Naive B cell (primary cell): ENCODE measurements at places on chromosomes 7 and 10.

- no peaks in the 10 kb centered on the region for H3K36me3 ChIP-seq
- H3K4me3 ChIP-seq: no peak overlapping the region
- peaks cover 8% of the 10 kb centered on the region for H3K27me3 ChIP-seq
Measured at GRCh38 chr7:46424934-46425333, 503.9 kb upstream of the IGFBP3 start.

DNA sequence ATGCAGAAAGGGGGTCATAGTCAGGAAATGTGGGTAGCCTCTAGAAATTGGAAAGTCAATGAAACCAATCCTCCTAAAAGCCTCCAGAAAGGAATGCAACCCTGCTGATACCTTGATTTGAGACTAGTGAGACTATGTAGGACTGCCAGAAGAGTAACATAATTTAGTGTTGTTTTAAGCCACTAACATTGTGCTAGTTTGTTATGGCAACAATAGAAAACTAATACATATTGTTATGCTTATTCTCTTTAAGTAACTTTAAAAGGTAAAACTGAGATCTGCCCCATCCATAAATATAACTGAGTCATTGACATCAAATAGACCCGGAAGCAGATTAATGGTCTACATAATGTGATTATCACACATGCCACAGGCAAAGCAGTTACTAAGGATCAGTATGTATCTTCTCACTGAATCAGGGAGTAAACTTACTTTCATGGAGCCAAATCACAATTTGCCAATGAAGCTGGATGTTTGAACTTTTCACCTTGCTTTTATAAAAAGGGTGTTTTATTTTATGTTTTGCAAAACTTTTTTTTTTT, 146.4 kb upstream of the TMEM106B start:
- no peaks in the 10 kb centered on the region for H3K27me3 ChIP-seq
- no peaks in the 10 kb centered on the region for H3K36me3 ChIP-seq
- no peaks in the 10 kb centered on the region for H3K4me1 ChIP-seq
- no peak for DNase-seq
- no peak overlapping the region for H3K27ac ChIP-seq

GRCh38 chr10:98457721-98458120, 11.0 kb upstream of the HPS1 start:
- no peaks in the 10 kb centered on the region for H3K36me3 ChIP-seq
- no peaks in the 10 kb centered on the region for H3K4me1 ChIP-seq
- no peak for DNase-seq
- H3K4me3 ChIP-seq: no peak overlapping the region
- H3K27me3 ChIP-seq: peaks cover 34% of the 10 kb centered on the region

- H3K4me3 ChIP-seq: no peak overlapping the region
- H3K27ac ChIP-seq: no peak overlapping the region
- no peaks in the 10 kb centered on the region for H3K27me3 ChIP-seq
- H3K4me1 ChIP-seq: peaks cover 5% of the 10 kb centered on the region
Measured at GRCh38 chr7:98899816-98900215, 21.5 kb downstream of the TRRAP start.

DNA sequence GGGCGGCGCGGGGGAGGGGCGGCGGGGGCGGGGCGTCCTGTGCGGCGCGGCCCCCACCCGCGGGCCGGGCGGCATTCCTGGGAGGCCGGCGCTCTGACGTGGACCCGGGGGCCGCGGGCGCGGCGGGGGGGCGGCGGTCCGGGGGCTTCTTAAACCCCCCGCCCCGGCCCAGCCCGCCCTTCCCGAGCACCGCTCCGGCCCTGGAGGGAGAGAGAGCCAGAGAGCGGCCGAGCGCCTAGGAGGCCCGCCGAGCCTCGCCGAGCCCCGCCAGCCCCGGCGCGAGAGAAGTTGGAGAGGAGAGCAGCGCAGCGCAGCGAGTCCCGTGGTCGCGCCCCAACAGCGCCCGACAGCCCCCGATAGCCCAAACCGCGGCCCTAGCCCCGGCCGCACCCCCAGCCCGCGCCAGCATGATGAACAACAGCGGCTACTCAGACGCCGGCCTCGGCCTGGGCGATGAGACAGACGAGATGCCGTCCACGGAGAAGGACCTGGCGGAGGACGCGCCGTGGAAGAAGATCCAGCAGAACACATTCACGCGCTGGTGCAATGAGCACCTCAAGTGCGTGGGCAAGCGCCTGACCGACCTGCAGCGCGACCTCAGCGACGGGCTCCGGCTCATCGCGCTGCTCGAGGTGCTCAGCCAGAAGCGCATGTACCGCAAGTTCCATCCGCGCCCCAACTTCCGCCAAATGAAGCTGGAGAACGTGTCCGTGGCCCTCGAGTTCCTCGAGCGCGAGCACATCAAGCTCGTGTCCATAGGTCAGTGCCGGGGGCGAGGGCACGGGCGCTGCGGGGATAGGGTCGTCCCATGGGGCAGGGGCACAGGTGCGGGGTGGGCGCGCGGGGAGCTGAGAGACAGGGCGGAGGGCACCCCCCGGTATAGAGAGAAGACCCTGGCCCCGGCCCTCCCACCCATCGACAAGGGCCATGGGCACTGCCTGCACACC, at the start of gene FLNC:
Gene FLNC (plus strand): TSS at position 176 of the 947 bp plus-strand sequence. CDS start 232 bp downstream, at position 408.
- peaks cover 27% of the 10 kb centered on the region for H3K4me1 ChIP-seq
- peak within 1 kb of the TSS; percentile 81 for H3K4me3 ChIP-seq
- H3K27ac ChIP-seq: peak within 1 kb of the TSS; percentile 69
- H3K36me3 ChIP-seq: no peaks in the 10 kb centered on the region

- DNase-seq: no peak
- H3K4me1 ChIP-seq: no peaks in the 10 kb centered on the region
- no peaks in the 10 kb centered on the region for H3K36me3 ChIP-seq
- no peaks in the 10 kb centered on the region for H3K27me3 ChIP-seq
Measured at GRCh38 chr7:80302078-80302477, 167.4 kb downstream of the GNAI1 start.

GRCh38 chr10:78919181-78919966, 149.4 kb upstream of the ZMIZ1 start:
- DNase-seq: no peak
- peaks cover 12% of the 10 kb centered on the region for H3K27me3 ChIP-seq
- no peaks in the 10 kb centered on the region for H3K4me1 ChIP-seq
- no peaks in the 10 kb centered on the region for H3K36me3 ChIP-seq
- no peak overlapping the region for H3K4me3 ChIP-seq
- H3K27ac ChIP-seq: no peak overlapping the region

GRCh38 chr10:24463611-24464426, 254.9 kb downstream of the KIAA1217 start:
- H3K4me3 ChIP-seq: no peak overlapping the region
- H3K4me1 ChIP-seq: no peaks in the 10 kb centered on the region
- no peaks in the 10 kb centered on the region for H3K27me3 ChIP-seq
- DNase-seq: no peak

DNA sequence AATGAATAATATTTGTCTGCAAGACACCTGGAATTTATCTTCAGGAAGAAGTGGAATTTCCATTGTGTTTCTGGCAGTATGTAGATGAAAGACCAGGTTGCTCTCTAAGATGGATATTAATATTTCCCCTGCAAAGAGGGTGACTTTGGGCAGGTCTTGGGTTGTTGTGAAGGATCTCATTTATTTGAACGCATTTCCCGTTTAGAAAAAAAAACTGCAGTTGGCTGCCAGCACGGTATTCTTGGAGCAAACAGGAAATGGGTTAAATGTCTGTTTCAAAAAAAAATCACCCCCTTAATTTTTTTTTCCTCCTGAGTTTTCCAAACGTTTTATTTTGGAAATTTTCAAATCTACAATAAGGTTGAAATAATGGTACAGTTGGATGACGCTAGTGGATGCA, 11.5 kb downstream of the EIF4H start:
- no peaks in the 10 kb centered on the region for H3K27me3 ChIP-seq
- H3K36me3 ChIP-seq: peaks cover 14% of the 10 kb centered on the region
- DNase-seq: no peak
- no peak overlapping the region for H3K27ac ChIP-seq
- H3K4me3 ChIP-seq: peak overlapping the region; percentile 59

DNA sequence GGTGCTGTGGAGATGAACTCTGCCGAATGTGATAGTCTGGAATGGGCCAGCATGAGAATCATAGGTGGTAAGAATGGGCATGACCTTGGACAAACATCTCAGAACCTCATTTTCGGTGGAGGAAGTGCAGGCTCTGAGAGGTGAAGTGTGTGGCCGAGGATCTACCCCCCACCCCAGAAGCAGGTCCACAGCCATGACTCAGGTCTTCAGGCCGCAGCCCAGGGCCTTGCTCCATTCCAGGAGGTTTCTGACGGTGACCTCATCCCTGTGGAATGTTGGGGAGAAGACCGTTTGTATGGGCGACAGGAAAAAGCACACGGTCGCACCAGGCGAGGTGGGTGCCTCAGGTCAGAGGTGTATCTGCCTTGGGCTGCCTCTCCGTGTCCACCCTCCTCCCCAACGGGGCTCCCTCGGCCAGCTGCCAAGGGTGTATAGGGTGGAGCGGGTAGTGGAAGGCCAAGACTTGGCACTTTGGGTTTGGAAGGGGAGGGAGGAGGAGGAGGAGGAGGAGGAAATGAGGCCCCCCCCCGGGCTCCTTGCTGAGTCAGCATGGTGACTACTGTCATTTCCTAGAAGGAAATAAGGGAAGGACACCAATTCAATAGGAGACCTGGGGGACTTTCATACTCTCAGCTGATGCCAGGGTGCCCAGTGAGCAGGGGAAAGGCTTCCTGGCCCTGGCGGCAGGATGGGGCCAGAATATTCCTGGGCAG, 168.0 kb upstream of the RHEB start:
- H3K4me3 ChIP-seq: no peak overlapping the region
- no peak for DNase-seq
- peaks cover 6% of the 10 kb centered on the region for H3K36me3 ChIP-seq
- H3K27ac ChIP-seq: no peak overlapping the region
- H3K4me1 ChIP-seq: no peaks in the 10 kb centered on the region

- no peak overlapping the region for H3K27ac ChIP-seq
- H3K4me1 ChIP-seq: peaks cover 21% of the 10 kb centered on the region
- peaks cover 6% of the 10 kb centered on the region for H3K27me3 ChIP-seq
- peaks cover 5% of the 10 kb centered on the region for H3K36me3 ChIP-seq
Measured at GRCh38 chr10:60910543-60910942, 33.4 kb downstream of the RHOBTB1 start.

DNA sequence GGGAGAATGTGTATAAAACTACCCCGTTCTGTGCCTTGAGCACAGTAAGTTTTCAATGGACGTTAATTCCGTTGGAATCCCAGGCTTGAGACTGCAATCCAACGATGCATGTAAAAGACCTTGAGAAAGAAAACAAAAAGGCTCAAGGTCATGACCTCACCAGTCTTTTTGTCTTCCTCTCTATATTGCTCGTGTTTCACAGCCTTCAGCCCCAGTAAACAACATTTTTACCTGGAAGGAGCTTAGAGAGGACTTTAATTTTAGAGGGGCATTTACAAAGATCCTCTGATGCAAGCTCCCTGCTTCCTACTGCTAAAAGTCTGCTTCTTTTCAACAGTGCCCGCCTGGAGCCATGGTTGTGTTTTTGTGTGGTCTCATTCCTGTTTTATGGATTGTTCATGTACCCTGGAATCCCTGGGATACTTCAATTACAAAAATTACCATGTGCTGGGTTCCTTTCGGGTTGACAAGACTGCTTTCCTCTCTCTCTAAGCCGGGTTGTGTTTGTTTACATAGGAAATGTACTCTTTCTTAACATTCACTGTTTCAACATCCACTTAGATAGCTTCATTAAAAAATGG, 320.1 kb upstream of the NFE2L3 start:
- H3K4me3 ChIP-seq: no peak overlapping the region
- no peaks in the 10 kb centered on the region for H3K4me1 ChIP-seq
- DNase-seq: no peak
- no peaks in the 10 kb centered on the region for H3K36me3 ChIP-seq
